ENCODE measurements at places on chromosomes 11 and 22.

DNA sequence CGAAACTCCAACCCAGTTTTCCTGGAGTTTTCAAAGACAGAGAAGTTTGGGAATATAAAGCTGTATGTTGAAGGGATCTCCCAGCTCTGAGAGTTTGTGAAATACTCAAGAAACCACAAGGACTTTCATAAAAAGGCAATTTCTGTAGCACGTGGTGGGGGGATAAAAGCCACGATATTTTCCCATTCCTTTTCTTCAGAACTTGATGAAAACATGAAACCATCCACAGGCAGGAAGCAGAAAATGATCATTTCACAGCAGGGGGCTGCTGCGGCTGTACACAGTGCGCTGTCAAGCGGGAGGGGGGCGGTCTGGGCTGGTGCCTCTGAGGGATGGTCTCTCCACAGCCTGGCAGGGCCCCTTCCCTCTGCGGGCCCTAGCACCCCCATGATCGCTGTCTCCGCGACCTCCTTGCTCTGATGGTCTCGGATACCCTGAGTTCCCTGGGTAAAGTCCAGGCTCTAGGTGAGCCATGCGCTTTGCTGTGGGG lies 423.2 kb downstream of the MN1 start:
- DNase-seq, result no peak

DNA sequence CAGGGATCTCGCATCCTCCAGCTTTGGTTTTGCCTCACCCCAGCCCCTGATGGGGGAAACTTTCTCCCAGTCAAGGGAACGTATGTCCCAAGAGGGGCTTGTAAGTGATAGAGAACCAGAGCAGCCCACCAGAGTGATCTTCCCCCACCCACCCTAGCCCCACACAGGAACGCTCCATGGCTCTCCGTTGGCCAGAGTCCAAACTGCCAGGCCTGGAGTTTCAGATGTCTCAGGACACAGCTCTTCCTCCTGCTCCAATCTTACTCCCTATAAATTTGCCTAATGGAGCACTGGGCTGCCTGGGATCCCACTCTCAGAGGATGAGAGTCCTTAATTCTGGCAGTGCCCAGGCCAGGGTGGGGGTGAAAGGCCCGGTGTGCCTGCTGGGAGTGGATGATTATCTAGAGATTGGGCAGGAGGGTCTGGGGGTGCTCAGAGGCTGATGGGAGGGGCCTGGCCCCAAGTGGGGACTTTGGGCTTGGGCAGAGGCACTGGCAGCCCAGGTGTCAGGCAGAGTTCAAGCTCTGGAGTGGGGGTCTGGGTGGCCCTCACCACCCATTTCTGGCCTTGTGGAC lies 79.9 kb downstream of the WNT7B start:
- DNase-seq, result no peak

- DNase-seq, result no peak
These were observed 1.4 kb downstream of the SLC25A17 start for GRCh38 chr22:40817737-40818136.

DNA sequence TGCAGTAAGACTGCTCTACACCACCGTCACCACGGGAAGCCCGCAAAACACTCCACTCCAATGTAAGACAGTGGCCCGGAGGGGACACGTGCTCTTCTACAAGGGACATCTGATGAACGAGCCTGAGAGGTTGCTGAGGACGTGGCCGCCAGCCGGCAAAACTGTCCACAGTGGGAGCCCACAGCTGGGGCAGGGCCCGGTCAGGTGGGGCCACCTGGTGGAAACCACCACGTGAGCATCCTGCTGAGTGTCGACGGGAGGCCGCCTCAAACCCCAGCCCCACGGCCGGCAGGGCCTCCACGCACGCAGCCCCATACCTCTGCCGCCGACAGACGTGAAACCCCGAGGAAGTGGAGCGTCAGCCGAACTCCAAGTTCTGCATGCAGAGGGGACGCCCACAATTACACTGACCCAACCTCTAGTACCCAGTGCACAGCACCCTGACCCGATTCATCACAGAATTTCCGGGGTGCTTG lies 42.6 kb downstream of the BRD1 start:
- DNase-seq, result no peak

DNA sequence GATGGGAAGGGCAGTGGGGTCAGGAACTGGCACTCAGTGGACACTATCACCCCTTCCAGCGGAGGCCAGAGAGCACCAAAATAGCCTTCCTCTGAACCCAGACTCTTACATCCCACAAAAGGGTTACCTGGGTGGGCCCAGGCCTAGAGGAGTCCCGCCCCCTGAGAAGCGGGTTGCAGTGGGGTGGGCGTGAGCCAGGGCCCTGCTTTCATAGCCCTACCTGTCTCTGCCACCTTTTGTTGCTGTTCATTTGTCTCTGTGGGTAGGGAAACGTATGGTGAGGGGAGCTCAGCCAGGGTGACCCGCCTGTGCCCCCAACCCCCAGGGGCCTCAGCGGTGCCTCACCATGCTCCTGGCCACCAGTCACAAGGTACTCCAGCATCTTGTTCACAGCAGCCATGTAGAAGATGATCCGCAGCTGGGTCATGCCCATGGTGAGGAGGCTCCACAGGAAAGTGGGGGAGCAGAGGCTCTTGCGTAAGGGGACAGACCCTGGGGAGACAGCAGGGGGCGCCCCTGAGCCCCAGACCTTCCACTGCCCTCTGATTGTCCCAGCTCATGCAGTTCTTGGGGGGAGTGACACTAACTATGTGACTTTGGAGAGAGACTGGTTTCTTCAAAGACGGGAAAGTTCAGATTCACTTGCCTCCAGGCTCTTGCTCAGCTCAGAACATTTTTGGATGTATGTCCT lies 24.0 kb downstream of the SLC43A1 start:
- DNase-seq, result no peak

DNA sequence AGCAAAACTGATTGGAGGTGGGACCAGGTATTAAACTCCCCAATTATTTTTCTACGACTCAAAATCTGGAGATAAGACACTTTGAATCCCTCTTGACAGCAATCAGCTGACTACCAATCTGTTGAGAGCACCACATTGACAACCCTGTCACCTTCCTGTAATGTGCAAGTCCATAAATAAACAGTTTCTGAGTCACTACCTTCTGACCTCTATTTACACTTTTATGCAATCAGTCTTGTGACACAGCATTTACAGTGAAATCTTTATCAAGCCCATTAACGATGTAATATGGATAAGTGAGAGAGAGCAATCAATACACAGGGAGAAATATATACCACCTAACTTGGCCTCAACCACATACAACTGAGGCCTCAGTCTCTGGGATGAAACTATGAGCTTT lies 283.7 kb upstream of the ANO5 start:
- no peak for DNase-seq

DNA sequence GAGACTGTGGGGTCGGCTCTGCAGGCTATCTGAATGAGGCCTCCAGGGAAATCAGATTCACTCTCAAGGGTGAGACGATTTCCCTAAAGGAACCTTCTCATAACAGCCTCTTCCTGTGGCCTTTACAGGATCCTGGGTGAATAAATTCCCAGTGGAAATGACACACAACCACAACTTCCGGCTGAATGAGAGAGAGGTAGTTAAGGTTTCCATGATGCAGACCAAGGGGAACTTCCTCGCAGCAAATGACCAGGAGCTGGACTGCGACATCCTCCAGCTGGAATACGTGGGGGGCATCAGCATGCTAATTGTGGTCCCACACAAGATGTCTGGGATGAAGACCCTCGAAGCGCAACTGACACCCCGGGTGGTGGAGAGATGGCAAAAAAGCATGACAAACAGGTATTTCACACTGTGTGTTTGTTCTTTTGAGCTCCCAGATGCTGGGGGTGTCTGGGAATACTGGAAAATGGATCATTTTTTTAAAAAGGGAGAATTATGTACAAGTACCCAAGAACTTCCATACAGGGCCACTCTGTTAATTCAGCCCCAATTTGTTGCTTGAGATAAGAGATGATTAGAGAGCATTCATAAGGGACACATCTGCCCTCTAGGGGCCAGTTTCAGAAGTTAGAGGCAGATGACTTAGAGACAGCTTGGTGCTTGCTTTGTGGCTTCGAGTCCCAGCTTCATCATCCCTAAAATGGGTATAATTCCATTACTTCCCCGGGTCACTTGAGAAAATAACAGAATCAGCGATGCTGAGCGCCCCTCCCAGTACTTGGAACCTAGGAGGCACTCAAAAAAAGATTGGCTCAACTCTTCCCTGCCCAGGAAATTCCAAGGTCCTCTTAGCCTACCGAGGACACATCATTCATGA lies 10.2 kb downstream of the SERPIND1 start:
- no peak for DNase-seq

GRCh38 chr11:110071197-110071596 lies 22.0 kb upstream of the ZC3H12C start:
- no peak for DNase-seq

DNA sequence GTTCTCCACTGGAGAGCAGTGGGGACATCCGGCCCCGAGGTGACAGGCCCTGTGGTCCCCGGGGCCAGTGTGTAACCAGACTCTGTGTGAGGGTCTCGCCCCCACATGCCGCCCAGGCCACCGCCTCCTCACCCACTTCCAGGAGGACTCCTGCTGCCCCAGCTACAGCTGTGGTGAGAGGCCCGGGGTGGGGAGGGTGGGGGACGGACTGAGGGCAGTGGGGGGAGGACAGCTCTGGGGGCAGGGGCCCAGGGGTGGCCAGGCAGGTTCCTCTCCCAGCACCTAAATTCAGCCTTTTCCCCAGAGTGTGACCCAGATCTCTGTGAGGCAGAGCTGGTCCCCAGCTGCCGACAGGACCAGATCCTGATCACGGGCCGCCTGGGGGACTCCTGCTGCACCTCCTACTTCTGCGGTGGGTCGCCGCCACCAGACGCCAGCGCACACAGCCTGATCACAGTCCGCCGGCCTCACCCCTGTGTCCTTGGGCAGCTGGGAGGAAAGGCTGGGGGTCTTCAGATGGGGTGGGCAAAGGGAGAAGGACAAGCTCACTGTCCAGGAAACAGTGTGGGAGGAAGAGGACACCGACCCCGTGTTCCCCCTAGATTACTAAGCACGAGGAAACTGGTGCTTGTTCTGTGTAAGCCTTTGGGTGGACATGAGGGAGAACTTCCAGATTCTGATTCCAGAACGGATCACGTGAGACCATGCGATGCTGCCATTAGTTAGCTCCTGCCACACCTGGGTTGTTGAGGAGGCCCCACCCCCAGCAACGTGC lies 84.4 kb upstream of the MYOD1 start:
- DNase-seq, result no peak

- DNase-seq, result no peak
These were observed 279.9 kb downstream of the KIRREL3 start for GRCh38 chr11:126720539-126721235.

- DNase-seq, result no peak
These were observed 92.3 kb upstream of the POU2AF2 start for GRCh38 chr11:111153194-111153593.

DNA sequence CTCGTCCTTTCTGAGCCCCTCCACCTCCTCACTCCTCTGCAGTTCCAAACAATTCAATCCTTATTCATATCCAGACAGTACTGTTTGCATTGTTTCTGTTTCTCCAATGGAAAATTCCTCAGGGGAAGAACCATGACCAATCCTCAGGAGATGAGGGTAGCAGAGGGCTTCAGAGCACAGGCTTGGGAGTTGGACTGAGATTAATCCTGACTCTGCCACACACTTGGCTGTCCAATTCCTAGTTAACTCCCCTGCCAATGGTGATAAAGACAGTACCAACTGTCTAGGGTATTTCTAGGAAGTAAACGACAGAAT lies 58.0 kb downstream of the MICAL3 start:
- no peak for DNase-seq

DNA sequence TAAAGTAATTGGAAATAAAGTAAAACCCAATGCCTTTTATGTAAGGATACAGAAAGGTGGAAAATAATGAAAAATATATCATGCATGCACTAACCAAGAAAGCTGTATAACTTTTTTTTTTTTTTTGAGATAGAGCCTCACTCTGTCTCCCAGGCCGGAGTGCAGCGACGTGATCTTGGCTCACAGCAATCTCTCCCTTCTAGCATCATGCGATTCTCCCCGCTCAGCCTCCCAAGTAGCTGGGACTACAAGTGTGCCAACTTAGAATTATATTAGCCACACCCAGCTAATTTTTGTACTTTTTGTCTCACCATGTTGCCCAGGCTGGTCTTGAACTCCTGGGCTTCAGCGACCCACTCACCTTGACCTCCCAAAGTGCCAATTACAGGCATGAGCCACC lies 4.5 kb downstream of the GGT5 start:
- no peak for DNase-seq

DNA sequence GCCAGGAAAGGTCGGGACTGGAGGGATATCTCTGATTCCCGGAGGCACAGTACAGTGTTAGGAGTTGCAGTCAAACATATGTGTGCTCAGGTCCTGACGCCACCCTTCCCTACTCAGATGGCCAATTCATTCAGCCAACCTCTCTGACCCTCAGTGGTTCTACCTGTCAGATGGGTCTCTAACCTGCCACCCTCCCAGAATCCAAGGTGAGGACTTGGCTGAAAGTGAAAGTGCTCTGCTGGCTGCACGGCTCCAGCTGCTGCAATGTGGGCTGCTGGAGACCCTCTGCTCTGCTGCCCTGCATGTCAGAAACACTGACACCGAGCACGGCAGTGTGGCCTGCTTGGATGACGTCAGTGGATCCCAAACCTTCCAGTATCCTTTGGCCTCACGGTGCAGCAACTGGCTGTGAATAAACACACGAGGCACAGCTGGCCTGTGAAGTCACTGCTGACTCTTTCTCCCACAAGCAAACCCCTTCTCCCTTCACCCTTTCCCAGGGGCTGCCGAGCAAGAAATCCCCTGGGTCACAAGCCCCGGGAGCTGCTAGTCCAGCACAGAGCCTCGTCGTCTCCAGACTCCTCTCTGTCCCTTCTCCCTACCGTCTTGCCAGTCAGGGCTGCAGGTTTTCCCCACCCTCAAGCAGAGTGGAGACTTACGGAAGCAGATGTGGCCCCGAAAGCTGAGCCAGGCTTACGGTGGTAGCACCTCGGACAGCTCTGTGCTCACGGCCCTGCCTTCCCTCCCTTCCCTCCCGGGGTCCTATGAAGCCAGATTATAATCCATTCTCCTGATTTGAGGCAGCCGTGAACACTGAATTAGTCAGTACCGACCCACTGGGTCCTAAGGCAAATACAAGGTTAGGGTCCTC lies 24.3 kb downstream of the KIAA0930 start:
- no peak for DNase-seq

DNA sequence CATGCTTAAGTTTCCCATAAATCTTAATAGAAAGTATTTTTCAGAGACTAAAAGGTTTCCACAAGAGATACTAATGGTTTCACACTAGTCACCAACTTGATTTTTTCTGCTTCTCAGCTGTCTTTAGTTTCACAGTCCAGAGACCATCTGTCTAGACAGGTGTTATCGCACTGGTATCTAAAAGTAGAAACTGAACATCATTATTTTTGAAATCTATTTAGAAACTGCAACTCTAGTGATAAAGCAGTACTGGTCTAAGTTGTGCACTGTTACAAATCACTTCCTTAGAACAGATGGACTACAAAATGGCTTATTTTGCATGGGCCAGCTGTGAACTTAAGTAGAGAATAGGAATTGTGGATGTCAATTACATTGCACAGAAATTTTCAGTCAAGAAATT lies 78.0 kb downstream of the CNTN5 start:
- DNase-seq, result no peak

All from right renal cortex interstitium (tissue), 3 donors.